ENCODE measurements at places on chromosomes 12 and 14.
A peak's percentile ranks its signal among the peaks of the same experiment; 100 is the strongest.

- no peak for DNase-seq
These were observed 71.9 kb downstream of the RESF1 start for GRCh38 chr12:32031109-32031508.

- no peak for DNase-seq
These were observed 22.4 kb downstream of the SLC7A8 start for GRCh38 chr14:23160924-23161522.

DNA sequence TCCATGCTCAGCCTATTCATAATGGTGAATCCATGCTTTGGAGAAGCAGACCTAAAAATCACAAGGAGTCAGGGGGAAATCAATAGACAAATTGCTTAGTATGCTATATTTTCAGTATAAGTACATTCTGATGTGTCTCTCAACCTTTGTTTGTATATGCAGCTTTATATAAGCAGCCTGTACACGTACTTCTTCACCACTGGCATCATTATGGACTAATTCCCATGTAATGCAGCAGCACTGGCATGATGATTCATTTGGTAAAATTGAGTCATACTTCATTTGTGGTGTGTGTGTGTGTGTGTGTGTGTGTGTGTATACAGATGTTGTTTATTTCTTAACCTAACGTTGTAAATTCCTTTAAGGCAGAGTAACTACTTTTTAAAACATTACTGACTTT, 10.9 kb downstream of the DCP1B start:
- no peak for DNase-seq

DNA sequence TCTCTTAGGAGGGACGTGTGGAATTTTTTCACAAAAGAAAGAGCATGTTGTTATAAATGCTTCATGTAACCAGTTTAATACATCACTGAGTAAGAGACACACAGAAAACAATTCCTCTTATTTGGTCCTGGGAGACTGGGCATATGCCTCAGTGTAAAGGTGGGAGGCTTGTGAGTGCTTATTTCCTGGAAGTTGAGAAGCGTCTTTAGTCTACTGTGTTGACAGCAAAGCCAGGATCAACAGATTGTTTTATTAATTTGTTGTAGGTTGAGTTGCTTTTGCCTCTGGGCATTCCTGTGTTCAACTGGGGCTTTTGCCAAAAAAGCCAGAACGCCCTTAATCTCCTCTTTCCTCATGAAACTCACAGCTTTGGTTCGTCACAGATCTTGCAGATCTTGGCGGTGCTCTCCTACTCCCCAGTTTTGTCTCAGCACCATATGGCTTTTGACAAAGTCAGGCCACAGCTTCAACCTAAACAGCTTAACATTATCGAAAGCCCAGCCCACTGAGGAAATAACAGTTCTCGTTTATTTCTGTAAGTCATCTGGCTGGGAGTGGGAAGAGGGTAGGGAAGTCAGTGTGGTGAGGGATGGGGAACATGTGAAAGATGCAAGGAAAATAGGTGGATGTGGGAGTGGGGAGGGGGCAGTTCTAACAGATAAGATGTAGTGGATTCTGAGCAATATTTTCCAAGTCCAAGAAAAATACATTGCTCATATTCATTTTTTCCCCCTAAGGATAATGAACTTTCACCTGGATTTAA, 227.2 kb downstream of the DACT1 start:
- DNase-seq = no peak

GRCh38 chr12:31031951-31032335, 41.7 kb upstream of the DDX11 start:
- no peak for DNase-seq

DNA sequence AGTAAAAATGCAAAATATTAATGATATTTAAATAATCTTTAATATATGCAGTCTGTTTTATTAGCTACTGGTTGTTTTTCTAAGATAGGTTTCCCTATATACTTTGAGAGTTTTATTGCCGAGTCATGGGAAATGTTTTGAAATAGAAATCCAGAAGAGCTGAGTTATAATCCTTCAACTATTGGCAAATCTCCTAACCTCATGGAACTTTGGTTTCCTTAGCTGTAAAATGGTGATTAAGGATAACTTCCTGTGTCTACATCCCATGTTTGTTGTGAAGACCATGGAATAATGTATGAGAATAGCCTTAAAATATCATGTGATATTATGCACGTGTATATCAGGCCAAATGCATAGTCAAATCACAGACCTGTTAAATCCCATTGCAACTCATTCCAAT, 51.0 kb downstream of the UNC79 start:
- DNase-seq = no peak

DNA sequence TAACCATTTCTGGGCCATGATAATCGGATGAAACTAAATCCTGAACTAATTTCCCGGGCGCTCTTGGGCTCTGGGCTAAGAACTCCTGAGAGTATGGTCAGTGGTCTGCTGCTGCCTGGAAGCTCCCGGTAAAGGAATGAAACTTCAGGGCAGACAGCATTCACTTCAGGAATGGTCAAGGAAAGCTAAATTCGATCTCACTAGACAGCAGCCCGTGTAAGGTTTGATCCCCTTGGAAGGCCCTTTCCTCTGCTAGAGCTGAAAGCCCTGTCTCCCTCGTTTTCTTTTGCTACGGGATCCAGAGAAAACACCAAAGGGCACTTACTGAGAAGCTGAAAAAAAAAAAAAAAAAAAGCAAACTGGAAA, 680 bp downstream of the ASB8 start:
- no peak for DNase-seq

GRCh38 chr14:49946320-49947141, 53.6 kb downstream of the ARF6 start:
- no peak for DNase-seq

- no peak for DNase-seq
These were observed 11.5 kb downstream of the LIMA1 start for GRCh38 chr12:50271724-50272247.

DNA sequence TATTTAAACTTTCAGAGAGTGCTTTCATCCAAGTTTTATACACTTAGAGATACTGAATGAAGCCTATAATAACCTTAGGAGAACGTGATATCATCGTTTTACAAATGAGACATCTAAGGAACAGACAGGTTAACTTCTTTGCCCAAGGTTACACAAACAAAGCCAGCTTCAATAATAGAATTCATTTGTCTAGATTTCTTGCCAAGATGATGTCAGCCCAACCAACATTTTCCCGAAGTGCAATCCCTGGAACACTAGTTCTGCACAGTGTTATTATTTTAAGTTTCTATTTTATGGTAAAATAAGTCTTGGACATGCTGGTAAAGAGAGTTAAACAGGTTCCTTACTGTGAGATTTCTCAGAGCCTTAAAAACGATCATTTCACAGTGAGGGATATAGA, 174.6 kb downstream of the SLC25A21 start:
- DNase-seq = no peak

DNA sequence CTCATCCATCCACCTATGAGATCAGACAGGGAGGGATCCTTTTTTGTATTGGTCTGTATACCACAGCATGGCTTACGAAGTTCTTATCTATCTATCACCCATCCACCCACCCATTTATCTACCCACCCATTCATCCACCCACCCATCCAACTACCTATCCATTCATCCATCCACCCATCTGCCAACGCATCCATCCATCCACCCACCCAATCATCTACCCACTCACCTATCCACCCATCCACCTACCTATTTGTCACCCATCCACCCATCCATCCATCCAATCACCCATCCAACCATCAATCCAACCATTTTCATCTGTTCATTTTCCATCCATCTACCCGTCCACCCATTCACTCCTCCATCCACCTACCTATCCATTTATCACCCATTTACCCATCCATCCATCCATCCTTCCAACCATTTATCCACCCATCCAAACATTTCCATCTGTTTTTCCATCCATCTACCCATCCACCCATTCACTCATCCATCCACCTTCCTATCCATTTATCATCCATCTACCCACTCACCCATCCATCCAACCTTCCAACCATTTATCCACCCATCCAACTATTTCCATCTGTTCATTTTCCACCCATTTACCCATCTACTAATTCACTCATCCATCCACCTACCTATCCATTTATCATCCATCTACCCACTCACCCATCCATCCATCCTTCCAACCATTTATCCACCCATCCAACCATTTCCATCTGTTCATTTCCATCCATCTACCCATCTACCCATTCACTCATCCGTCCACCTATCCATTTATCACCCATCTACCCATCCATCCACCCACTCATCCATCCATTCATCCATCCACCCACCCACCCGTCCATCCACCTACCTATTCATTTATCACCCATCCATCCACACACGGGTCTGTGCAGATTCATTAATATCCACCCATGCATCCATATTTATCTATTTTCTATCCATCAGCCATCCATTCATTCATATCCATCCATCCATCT, 13.3 kb downstream of the SDS start:
- DNase-seq = no peak

GRCh38 chr14:70000601-70001000, 121.4 kb downstream of the SMOC1 start:
- no peak for DNase-seq

GRCh38 chr12:123723011-123723410, 10.9 kb downstream of the ATP6V0A2 start:
- DNase-seq = no peak

DNA sequence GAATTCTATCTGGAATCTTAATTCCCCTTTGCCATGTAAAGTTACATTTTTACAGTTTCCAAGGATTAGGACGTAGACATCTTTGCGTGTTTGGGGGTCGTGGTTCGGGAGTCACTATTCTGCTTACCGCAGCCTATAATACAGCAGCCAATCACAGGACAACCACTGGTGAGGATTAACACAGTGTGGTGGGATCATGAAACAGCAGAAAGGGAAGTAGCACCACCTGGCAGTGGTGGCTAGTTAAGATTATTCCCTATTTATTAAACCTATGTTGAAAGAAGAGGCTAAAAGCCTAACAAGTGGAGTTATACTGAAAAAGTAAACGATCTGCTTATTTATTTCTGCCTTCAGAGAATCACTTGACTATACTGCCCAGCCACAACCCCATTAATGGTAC, 71.7 kb downstream of the IPO8 start:
- DNase-seq = no peak

- DNase-seq = no peak
These were observed 35.7 kb downstream of the ADGRD1 start for GRCh38 chr12:130989391-130989790.

GRCh38 chr12:32917094-32917611, 20.6 kb upstream of the PKP2 start:
- no peak for DNase-seq

GRCh38 chr12:5548152-5548943, 116.4 kb downstream of the NTF3 start:
- DNase-seq = no peak

DNA sequence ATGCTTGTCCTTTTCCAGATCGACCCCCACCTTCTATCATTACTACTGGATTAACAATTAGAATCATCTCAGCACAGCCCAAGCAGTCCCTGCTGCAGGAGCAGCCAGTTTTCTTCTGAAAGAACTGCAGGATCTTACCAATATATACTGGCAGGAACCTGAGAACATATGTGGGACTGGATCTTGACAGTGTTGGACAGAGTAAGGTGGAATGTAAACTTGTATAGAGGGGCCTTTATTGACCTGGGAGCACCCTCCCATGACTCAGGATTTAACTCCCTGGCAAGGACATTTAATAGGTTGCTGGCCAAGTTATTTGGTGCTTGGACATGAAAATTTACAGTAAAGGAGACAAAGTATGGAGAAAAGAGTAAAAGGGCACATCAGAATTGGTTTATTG, 66.2 kb upstream of the TMX1 start:
- DNase-seq = no peak

- DNase-seq = no peak
These were observed 57.9 kb downstream of the PDE3A start for GRCh38 chr12:20426191-20426590.

GRCh38 chr12:47812797-47813510, 6.7 kb downstream of the HDAC7 start:
- DNase-seq = peak; percentile 73

GRCh38 chr12:92641291-92641690, 61.5 kb upstream of the PLEKHG7 start:
- DNase-seq = no peak

- DNase-seq = no peak
These were observed 752 bp downstream of the PRICKLE1 start for GRCh38 chr12:42588524-42589464.

- no peak for DNase-seq
These were observed 142.8 kb downstream of the PAWR start for GRCh38 chr12:79547735-79548609.

- no peak for DNase-seq
These were observed 19.9 kb downstream of the CCND2 start for GRCh38 chr12:4293299-4293965.

DNA sequence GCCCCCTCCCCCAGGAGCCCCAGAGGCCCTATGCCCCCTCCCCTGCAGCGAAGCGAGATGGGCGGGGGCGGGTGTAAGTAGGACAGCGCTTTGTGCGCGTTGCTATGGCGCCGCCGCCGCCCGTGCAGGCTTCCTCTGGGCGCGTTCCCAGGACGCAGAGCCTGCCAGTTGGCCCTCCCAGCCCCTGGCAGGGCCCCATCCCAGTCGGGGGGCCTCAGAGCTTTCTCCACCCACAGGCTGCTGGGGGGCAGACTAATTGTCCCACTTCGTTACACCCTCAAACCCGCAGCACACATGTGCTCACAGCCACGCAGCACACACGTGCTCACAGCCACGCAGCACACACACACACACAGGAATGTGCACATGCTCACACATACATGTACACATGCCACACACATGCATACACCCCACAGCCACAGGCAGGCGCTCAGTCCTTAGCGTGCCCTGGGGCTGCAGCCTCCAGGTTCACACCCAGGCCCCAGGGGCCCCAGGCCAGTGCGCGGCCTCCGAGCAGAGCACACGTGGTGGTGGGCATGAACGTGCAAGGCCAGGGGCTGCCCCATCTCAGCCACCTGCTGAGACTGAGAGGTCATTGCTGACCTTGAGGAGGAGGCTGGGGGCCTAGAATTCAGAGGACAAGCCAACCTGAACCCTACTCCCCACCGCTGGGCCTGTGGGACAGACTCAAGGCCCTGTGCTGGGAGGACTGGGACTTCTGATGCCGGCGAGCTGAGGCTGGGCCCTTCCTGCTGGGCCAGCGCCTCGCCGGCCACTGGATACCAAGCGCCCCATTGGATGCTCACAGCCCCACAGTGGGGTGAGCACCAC, 15.6 kb downstream of the TRMT61A start:
- DNase-seq = no peak

DNA sequence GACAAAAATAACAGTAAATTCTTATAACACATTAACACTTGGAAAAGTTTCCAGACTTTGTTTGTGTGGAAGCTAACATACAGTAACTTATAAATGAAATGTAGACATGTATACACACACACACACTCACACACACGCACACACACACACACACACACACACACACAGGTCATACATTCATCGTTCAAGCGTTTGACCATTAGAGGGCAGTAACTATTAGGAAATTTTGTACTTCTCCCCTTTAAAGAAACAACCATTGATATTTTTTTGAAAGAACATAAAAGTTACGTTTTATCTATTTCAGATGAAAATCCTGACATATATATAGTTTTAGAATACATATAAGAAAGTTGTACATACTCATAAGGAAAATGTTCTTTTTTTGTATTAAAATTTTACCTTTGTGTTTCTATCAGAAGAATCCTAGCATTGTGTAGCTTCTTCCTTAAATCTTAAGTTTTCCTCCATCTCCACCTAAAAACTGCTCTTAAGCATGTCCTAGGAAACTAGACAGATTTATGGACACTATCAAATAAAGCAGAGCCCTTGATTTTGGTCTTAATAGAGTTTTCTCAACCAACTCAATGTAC, 29.0 kb downstream of the PTPRQ start:
- no peak for DNase-seq
